ENCODE measurements at places on chromosomes 6 and 20. TPM values are rescaled to one million over a fixed set of nuclear protein-coding genes. Genes with fewer than 3 reads are reported as not detected.

GRCh38 chr6:85470023-85470410 is 20.1 kb downstream of the NT5E start:
- no peak for DNase-seq
- peaks cover 27% of the 10 kb centered on the region for H3K4me1 ChIP-seq
- no peak overlapping the region for H3K27ac ChIP-seq
- no peak overlapping the region for H3K4me3 ChIP-seq
- peaks cover 14% of the 10 kb centered on the region for H3K36me3 ChIP-seq

- DNase-seq: no peak
- H3K4me1 ChIP-seq: peaks cover 10% of the 10 kb centered on the region
- no peaks in the 10 kb centered on the region for H3K36me3 ChIP-seq
- no peak overlapping the region for H3K27ac ChIP-seq
- no peak overlapping the region for H3K4me3 ChIP-seq
Observed at GRCh38 chr6:14802514-14803160, 443.2 kb upstream of the JARID2 start.

The PHACTR1 gene
- not detected for polyA plus RNA-seq

DNA sequence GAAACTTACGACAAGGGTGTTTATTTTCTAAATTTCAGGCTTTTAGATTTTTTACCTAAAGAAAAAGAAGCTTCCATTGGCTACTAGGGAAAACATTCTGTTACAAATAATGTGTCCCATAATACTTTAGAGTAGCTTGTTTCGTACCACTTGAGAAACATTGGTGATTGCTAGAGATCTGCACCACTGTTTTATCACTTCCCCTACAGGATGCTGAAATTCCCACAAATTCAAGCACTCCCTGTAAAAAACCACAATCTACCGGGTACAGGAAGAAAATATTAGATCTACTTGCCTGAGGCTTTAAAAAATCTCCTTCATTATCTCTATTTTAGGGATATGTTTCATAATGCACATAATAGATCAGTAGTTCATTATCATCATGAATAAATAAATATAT is 29.9 kb downstream of the SEL1L2 start:
- DNase-seq: no peak
- H3K27ac ChIP-seq: no peak overlapping the region
- no peak overlapping the region for H3K4me3 ChIP-seq
- H3K27me3 ChIP-seq: no peaks in the 10 kb centered on the region
- H3K4me1 ChIP-seq: no peaks in the 10 kb centered on the region

DNA sequence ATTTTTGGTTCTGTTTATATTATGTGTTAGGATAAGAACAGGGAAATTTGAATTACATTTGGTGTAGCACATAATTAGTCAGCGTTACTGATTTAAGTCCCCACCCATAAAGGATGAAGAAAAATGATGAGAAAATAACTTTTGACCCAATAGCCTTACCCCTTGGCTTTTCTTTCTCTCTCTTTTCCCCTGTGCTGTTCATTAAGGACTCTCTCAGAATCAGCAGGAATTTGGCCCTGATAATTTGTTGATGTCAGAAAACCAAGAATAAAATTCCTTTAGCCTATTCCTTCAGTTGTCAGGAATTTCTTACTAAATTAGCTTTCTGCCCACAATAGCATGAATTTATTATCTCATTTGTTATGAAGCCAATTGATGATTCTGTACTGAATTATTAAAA is 18.5 kb downstream of the PLCB1 start:
- no peaks in the 10 kb centered on the region for H3K36me3 ChIP-seq
- H3K27me3 ChIP-seq: no peaks in the 10 kb centered on the region
- peaks cover 4% of the 10 kb centered on the region for H3K4me1 ChIP-seq

Measured in IMR-90 (cell line).